ENCODE measurements at places on chromosomes 1 and 21.

- no peak for DNase-seq
Measured at GRCh38 chr1:7491109-7491817, 279.8 kb upstream of the VAMP3 start.

- no peak for DNase-seq
Measured at GRCh38 chr1:56355422-56355821, 223.9 kb downstream of the PLPP3 start.

GRCh38 chr1:177912991-177913390, 56.9 kb downstream of the SEC16B start:
- DNase-seq: no peak

DNA sequence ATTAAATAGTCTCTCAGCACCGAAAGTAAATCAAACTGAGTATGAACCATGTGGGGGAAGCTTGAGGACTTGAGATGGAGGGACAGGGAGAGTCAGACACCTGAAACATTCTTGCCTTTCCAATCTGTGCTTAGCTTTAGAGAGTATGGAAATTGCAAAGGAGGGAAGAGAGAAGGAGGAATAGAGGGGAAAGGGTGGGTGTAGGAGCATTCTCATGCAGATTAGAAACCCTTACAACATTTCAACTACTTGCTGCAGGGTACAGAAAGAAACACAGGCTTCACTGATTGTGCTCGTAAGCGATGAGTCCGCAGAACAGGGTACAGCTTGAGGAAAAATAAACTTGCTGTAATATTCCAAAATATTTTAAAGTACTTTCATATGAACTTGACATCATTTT, 73.8 kb downstream of the NIBAN1 start:
- no peak for DNase-seq

- no peak for DNase-seq
Measured at GRCh38 chr1:6507461-6507911, 16.0 kb upstream of the PLEKHG5 start.

DNA sequence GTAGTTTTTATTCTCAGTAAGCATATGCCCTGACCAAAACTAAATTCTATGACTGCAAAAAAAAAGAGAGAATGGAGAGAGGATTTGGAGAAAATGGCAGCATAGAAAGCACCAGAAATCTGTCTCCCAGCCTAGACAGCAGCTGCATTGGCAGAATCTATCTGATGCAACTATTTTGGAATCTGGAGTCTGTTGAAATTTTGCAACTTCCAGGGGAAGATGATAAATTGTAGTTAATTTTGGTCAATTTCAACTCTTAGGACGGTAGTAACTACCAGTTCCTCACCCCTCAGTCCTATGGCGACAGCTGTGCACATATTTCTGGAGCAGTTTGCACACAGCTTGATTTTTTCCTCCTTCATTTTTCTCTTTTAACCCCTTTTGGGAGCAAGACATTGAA, 10.9 kb downstream of the EXO5 start:
- DNase-seq: no peak

GRCh38 chr1:56575865-56576264, 3.5 kb downstream of the PLPP3 start:
- no peak for DNase-seq

- DNase-seq: no peak
Measured at GRCh38 chr1:81998165-81998564, 197.4 kb downstream of the ADGRL2 start.

- DNase-seq: no peak
Measured at GRCh38 chr1:157132616-157133167, 5.5 kb downstream of the ETV3 start.

DNA sequence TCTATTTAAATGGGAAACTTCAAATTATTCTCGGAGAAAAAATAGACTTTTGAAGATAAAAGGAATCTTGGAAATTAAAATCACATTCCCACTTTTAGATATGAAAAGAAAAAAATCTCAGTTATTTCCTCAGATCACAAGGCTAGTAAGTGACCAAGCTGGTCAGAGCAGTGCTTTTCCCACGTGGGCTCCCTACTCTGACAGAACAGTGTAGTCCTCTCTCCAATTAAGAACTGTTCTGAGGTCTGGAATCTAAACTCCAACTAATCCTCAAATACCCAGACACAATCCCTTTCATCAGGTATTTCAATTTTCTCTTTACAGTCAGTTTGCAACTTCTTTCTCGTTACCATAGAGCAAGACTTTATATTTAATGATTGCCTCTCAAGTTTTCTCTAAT, 50.6 kb downstream of the RGS21 start:
- no peak for DNase-seq

GRCh38 chr1:32023351-32023750, 9.7 kb downstream of the KHDRBS1 start:
- no peak for DNase-seq

DNA sequence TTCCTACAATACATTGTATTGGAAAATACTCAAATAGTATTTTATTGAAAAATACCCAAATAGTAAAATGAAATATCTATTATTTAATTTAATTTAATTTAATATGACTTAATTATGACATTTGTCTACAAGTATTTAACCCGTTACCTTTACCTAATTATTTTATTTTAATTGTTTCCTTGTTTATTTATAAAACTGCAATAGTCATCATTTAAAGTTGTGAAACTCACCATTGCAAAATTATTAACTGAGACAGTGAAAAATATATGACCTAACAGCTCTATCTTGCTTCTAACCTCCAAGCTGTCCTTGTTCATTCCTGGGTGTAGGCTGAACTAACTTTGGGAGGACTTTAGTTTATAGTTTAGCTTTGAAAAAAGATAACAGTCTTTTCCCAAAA, 300.6 kb upstream of the POGK start:
- DNase-seq: no peak

DNA sequence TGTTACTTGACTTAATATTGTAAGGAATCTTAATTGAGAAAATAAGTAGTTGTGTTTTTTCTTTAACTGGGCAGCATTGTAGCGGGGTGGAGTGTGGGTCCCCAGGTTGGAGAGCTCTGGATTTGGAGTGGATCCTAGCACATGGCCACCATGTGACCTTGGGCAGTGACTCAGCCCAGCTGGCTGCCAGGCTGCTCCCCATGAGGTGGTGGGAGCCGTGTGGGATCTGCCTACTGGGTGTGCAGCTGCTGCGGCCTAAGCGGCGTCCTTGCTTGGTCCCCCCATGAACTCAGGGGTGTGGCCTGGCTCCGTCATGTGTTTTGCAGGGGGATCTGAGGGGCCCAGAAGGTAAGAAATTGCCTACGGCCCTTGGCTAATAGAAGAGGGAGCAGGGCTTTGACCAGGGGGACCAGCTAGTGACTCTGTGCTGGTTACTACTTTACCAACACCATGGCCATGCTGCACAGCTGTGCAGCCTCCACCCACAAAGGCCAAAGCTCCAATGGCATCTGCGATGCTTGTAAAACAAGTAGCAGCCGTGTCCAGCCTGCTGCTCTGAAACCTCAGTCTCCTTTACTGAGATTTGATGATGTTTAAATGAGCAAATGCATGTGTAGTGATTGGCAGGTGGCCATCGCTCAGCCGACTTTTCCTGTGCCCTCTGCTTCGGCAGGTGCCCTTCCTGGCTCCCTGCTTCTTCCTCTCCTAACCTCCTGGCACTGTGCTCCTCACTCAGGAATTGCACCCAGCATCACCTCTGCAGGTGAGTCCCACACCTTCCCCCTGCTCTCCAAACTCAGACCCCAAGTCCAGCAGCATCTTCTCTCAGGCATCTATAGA, 68.3 kb downstream of the ADARB1 start:
- no peak for DNase-seq

DNA sequence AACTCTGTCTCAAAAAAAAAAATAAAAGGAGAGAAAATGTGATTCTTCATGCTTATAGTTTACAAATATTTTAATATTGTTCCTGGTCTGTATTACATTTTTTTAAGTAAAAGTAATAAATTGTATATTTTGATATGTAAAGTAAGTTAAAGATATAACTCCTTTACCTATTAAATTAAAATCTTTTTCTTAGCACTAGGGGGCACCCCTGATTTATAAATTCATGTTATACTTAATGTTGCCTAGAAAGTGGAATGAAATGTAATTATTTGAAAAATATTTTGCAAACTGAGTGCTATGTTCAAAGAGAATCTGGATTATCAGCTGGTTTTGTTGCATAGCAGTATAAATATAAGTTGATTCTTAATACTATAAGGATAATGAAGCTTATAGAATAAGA, 49.2 kb downstream of the RALGPS2 start:
- no peak for DNase-seq

DNA sequence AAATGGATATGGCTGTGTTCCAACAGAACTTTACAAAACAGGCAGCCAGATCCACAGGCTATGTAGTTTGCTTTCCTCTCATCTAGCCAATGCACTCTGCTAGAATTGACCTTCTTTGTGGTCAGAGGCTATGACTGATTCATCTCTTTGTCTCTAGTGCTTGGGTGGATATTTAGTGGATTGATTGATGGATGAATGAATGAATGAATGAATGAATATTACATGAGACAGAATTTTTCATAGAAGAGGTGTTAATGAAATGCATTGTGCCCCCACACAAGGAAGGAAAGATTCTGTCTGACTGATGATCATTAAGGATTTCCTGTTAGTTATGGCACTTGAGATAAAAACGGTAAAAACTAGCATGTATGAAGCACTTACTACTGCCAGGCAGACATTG, 50.5 kb upstream of the ZYG11A start:
- no peak for DNase-seq

DNA sequence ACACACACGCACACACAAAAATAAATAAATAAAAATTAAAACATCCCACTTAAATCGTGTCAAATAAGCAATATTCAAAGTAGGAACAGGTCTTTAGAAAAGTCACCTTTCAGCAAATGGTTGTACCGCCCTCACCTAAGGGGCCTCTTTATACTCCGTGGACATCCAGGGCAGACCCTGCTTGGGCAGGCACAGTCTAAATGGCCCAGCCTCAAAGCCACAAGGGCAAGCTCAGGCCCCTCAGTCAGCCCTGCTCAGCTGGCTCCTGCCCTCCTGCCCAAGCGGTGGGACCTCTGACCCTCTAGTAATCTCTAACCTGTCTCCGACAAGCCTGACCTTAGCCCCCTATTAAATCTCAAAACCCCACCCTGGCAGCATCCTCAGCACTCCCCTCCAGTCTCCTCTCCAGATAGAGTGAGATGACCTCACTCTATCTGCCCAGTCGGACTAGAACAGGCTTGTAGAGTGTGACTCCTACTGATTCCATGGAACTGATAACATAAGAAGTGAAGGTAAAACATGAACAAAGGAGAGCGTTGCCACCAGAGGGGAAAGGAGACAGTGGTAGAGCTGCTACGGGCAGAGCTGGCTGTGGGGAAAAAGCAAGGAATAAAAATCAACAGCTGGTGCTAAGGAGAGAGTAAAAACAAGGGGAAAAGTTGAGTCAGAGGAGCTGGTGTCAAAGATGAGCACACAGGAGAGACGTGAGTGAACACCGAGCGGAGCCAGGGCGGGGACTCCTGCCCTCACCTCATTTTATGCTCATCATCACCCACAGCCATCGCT, 36.0 kb downstream of the SIPA1L2 start:
- no peak for DNase-seq

- DNase-seq: no peak
Measured at GRCh38 chr1:96525657-96526557, 195.7 kb upstream of the PTBP2 start.

DNA sequence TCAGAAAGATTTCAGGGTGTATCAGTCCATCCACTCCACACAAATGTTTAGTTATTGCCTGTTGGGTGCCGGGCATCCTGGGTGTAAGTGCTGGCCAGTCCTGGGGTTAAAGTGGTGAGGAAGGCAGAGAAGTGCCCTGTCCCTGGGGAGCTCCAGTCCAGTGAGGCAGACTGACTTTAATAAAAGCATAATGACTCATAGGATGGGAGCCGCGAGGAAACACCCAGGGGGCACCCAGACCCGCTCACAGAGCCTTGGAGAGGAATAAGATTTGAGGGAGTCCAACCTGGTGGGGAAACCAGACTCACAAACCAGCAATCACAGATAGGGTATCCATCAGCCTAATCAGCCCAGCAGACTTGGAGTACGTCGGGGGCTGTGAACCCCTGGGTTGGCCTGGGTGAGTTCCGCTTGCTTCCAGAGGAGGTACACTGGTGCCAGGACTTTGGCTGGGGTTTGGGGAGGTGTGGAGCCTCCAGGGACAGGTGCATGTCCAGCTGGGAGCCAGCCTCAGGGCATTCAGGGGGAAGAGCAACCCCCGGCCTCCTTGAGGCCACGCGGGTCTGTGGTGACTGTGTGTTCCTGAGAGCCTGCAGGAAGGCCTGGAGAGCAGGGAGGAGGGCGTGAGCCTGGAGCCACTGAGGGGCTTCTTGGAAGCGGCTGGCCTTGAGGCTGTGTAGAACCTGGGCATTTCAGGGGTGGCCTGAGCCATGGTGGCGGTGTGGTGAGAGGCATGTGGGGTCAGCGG, 3.7 kb downstream of the PEAR1 start:
- no peak for DNase-seq

DNA sequence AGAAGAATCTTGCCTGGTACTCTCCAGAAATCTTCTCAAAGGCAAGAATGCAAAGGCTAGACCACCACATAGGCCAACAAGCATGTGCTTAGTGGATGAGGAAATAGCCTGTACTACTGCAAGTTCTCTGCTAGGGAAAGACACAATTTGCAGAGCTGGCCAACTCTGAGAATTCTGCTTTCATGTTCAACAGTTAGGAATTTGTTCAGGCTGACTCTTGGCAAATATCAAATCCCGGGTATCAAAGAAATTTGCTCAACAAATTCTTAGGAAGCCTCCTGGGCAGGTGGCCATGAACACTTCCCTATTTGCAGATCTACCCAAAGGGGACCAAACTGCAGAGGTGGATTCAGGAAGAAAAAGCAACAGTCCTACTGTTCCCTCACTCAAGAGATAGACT, 15.0 kb upstream of the H3-3A start:
- DNase-seq: no peak

DNA sequence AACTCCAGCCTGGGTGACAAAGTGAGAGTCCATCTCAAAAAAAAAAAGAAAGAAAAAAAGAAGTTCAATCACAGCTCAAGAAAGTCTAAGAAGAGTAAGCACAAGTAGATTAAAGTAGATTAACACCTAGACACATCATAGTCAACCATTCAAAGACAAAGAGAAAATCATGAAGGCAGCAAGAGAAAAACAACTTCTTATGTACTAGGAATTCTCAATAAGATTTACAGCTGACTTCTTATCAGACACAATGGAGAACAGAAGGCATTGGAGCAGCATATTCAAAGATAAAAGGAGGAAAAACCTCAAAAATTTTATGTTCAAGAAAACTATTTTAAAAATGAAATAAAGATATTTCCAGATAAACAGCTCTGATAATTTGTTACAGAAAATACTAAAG, 147.3 kb downstream of the LBR start:
- no peak for DNase-seq

All from activated gamma-delta T cell (primary cell).